ENCODE measurements at places on chromosomes 13 and 19. TPM values are rescaled to one million over a fixed set of nuclear protein-coding genes. Genes with fewer than 3 reads are reported as not detected.
A peak's percentile ranks its signal among the peaks of the same experiment; 100 is the strongest.

Gene THSD8
- not detected for total RNA-seq

Gene NLRP4
- total RNA-seq, result not detected

Gene OR7D4
- total RNA-seq, result not detected

Gene PSG2
- not detected for total RNA-seq

Gene ZNF780A
- total RNA-seq, result 12.3 TPM

Gene DNAJB1
- total RNA-seq, result 62.6 TPM

Gene MAST1
- total RNA-seq, result 33.9 TPM

Gene FUT2
- total RNA-seq, result 33.9 TPM

Gene PNMA8A
- 3.1 TPM for total RNA-seq

- DNase-seq, result no peak
These were observed 290.0 kb downstream of the KCTD12 start for GRCh38 chr13:76596216-76596615.

GRCh38 chr13:28568286-28568685 lies 73.4 kb upstream of the FLT1 start:
- peak; percentile 73 for DNase-seq

GRCh38 chr19:18294467-18294864 lies 13.0 kb upstream of the JUND start:
- peak; percentile 66 for DNase-seq

DNA sequence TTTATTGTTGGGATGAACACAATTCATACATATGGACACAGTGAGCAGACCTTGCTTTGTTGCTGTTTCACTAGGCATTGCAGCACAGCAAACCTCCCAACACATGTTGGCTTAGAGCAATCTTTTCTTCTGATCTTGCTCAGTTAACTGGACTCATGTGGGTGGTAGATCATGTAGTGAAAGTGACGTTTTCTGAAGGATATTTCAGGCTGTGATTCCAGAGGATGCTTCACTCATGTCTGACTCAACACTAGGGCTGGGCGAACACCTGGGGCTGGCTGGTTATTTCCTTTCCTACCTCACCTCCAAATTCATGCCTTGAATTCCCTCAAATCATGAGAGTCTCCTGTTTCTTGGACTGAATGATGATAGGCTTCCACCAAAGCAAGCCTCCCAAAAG lies 14.3 kb upstream of the LGALS13 start:
- no peak for DNase-seq

DNA sequence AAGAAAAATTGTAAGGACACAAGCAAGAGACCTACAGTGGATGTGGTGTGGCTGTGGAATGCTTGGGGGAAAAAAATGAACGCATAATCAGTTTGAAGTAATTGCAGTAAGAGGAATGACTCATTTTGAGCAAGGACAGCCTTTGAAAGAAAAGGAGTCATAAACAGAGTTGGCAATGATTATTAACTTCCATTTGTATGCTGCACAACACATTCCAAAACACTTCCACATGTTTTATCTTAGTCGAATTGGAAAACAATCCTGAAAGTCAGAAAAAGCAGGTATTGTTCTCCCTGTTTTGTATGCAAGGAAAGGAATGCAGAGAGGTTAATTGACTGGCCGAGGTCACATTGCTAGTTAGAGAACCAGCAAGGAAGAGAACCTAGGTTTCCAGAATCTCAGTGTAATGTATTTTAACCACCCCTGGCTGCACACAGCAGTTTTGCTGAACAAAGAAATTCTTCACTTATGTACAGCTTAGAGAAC lies 630.0 kb upstream of the MIR17HG start:
- DNase-seq, result no peak

DNA sequence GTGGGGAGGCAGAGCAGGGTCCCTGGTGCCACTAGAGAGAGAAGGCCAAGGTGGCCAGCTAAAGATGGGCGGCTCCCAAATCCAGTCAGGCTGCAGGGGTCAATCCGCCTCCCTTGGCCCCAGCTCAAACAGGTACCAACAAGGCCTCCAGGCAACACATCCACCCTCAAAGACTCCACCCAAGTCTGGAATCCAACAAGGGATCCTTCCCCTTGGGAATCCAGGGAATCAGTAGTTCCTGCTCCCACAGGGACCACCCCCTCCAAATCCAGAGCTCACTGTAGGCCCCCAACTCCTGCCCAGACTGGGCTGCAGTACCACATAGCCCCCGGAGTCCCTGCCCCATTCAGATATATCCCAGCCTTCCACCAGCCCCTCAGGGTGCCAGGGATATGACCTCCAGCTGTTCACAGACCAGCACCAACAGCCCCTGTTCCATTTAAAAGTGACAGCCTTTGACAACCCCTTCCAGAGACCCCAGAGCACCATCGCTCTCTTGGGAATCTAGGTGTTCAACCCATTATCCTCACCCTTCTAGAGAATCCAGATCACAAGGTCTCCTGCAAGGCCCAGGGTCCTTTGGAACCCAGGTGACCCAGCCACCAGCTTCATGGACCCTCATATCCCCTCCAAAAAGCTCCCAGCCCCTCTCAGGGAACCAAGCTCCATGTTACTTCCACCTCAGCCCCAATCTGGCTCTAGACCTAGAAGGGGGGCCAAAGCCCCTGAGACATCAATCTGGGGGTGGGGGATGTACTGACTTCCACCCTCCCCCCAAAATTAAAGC lies 3.2 kb downstream of the ERF start:
- peak; percentile 60 for DNase-seq

DNA sequence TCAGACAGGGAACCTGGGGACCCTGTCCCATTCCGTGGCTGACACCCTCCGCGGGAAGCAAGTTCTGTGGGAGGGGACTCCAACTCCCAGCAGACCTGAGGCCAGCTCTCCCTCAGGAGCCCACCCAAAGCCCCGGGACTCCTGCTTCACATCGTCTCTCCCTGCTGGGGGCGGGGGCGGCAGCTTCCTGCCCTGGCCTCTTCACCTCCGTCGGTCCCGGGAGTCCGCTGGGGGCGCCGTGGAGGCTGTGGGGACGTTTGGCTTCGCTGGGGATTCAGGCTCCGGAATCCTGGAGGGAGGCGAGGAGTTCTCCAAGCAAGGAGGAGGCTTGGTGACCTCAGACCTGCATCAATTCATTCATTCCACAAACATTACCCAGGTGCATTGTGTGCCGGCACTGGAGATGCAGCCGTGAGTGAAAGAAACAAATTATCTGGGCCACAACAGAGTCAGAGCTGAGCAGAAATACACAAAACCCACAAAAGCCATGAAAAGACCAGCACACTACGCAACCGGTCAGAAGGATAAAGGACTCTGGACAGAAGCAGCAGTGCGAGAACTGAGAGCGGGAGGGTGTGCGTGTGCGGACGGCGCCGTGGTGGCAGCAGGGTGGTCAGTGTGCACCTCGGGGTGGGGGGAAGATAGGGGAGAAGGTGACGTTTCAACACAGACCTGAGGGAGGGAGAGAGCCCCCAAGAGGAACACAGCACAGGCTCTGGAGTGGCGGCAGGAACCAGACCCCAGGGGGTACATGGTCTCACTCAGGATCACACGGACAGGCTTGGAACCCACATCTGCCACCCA lies 19.0 kb downstream of the EPS8L1 start:
- DNase-seq, result no peak

GRCh38 chr19:55306712-55307111 lies 18.4 kb downstream of the TMEM150B start:
- DNase-seq, result no peak

GRCh38 chr13:48654511-48654910 lies 782 bp downstream of the CYSLTR2 start:
- DNase-seq, result no peak

DNA sequence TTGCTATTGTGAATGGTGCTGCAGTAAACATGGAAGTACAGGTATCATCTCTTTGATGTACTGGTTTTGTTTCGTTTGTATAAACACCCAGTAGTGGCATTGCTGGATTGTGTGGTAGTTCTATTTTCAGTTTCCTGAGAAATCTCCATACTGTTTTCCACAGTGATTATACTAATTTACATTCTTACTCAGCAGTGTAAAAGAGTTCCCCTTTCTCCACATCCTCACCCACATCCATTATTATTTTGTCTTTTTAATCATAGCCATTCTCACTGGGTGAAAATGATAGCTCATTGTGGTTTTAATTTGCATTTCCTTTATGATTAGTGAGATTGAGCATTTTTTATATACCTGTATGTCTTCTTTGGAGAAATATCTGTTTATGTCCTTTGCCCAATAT lies 62.3 kb upstream of the PARP4 start:
- no peak for DNase-seq

- DNase-seq, result no peak
These were observed 77.7 kb downstream of the LRRC63 start for GRCh38 chr13:46289260-46289955.

GRCh38 chr19:45407091-45407375 lies 589 bp downstream of the POLR1G start:
- DNase-seq, result no peak

GRCh38 chr13:106246242-106246641 lies 289.2 kb downstream of the EFNB2 start:
- no peak for DNase-seq

DNA sequence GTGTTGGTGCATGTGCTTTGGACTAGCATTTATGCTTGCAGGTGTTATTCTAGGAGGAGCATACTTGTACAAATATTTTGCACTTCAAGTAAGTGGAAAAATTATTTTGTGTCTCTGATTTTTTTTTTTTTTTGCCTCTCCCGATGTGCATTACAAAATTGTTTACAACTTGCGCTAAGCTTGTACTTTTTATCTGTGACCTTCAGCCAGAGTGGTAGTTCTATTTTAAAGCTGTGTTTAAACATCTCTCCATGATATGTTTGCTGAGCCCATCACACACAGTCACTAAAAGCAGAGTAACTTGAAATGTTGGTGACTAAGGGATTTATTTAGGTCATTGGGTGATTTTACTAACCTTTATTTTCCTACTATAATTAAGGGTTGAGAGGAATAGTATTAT lies 20.8 kb downstream of the ITM2B start:
- DNase-seq, result no peak

- peak; percentile 55 for DNase-seq
These were observed 441 bp upstream of the ZNF559 start for GRCh38 chr19:9323557-9323918.

DNA sequence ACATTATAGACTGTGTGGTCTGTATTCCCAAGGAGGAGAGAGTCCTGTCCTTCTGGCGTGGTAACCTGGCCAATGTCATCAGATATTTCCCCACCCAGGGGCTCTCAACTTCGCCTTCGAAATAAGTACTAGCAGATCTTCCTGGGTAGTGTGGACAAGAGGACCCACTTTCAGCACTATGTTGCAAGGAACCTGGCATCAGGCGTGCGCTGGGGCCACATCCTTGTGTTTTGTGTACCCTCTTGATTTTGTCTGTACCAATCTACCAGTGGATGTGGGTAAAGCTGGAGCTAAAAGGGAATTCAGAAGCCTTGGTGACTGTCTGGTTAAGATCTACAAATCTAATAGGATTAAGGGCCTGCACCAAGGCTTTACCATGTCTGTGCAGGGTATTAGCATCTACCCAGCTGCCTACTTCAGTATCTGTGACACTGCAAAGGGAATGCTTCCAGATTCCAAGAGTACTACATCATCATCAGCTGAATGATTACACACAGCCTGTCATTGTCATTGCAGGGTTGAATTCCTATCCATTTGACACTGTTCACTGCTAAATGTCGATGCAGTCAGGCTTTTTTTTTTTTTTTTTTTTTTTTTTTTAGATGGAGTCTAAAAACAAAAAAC lies 148.0 kb downstream of the PRR20E start:
- DNase-seq, result no peak

DNA sequence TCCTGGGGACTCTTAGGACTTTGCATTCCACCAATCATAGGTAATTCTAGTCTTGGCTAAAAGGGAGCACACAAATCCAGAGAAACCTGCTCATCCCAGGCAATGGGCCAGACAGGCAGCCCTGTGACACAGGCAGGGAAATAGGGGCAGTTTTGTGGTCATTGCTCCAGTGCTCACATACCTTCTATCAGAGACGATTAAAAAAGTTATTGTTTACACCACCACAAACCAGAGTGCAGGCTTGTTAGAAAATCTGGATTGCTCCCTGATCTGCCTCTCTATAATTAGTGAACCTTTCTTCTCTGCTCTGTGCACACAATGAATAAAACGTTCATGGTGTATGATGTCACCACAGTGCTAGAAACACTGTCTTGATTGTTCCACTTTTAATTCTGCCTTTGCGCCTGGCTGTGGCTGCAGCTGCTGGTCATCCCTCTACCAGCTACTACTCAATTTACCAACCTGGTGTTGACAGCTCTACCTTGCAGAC lies 121.6 kb upstream of the SPATA13 start:
- DNase-seq, result peak; percentile 59

DNA sequence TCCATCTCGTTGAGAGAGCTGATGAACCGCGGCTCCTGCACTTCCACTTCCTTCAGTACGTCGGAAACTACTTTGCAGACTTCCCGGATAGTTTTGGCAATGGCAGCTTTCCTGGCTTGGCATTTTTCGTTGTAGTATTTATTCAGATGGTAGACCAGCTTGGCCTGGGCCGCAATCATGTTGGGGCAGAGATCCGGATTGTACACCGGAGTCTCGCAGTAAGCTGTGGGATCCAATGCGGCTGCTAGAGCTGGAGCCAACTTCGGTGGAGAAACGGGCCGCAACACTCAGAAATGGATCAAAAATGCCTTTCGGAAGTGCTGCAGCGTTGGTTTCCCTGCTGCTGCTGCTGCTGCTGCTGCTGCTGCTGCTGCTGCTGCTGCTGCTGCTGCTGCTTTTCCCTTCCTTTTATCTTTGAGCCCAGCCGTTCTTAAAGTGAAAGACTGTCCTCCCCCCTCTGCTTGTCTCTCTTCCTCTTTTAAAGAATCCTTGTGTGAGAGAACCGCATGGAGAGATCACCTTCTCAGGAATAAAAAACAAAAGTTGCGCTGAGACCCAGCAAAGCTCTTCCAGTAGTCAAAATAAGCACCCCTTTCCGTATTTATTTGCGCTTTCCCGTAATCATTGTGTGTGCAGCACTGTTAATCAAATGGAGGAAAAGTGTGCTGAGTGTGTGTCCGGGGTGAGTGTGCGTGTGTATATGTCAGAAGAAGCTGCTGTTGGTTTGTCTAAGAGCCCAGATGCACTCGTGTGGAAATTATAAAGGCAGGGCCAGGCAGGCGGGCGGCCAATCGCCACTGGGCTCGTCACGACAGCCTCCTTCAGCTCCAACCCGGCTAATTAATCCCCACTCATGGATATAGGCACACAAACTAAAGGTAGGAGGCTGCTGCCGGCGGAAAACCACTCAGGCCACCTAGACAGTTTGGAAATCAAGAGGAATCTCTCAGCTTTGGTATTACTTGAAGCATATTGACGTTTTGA lies at the start of gene MAB21L1:
TSS of gene MAB21L1 (minus strand) at position 730 of the 984 bp plus-strand sequence. CDS start at position 179, 551 bp downstream.
- peak; percentile 38 for DNase-seq

DNA sequence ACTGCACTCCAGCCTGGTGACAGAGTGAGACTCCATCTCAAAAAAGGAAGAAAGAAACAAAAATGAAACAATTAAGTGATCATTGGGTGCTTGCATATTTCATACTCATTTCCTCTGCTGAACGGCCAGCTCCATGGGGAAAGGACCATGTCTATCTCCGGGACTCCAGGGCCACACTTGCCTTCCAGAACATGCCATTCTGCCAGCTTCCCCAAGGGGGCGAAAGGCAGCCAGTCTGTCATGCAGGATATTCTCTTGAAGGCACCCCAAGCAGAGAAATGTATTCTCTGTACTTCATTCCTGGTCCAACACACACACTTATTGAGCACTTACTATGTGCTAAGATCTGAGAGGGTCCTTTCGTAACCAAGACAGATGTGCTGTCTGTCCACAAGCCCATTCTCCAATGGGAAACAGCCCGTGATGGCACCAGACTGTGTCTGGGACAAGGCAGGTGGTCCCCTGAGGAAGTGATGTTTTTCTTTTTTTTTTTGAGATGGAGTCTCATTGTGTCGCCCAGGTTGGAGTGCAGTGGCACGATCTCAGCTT lies 10.2 kb upstream of the CARM1 start:
- DNase-seq, result peak; percentile 58

- DNase-seq, result no peak
These were observed 132.5 kb downstream of the NHLRC3 start for GRCh38 chr13:39170711-39171110.
